ENCODE measurements at places on chromosomes 6 and 20.

DNA sequence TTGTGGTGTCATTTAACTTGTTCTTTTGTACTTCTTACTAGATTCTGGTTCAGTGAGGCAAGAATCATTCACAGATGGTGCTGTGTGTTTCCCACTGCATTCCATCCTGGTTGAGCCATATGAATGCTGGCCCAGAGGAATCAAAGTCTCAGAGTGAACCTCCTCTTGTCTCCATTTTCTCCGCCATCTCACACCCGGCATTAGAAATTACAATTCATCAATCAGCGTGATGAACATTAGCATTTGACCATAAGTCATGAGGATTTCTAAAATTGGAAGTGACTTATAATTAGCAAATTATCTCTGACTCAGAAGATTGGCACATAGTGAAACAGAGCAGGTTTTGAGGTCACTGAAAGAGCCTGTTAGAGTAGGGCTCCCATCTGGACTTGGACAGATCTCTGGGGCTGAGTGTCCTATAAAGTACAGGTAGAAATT lies 25.2 kb downstream of the TNFAIP3 start:
- DNase-seq = no peak

GRCh38 chr6:163605385-163606097 lies 191.0 kb downstream of the QKI start:
- no peak for DNase-seq

GRCh38 chr6:36129941-36130666 lies at the start of gene MAPK13:
MAPK13 (plus strand) TSS chr6:36130513; CDS start chr6:36130583, 70 bp downstream.
- peak; percentile 48 for DNase-seq

GRCh38 chr6:17389274-17389847 lies 4.0 kb upstream of the CAP2 start:
- no peak for DNase-seq

GRCh38 chr20:49851231-49851705 lies 38.6 kb downstream of the SLC9A8 start:
- no peak for DNase-seq

GRCh38 chr6:51959744-51960383 lies 127.5 kb downstream of the PKHD1 start:
- peak; percentile 84 for DNase-seq

DNA sequence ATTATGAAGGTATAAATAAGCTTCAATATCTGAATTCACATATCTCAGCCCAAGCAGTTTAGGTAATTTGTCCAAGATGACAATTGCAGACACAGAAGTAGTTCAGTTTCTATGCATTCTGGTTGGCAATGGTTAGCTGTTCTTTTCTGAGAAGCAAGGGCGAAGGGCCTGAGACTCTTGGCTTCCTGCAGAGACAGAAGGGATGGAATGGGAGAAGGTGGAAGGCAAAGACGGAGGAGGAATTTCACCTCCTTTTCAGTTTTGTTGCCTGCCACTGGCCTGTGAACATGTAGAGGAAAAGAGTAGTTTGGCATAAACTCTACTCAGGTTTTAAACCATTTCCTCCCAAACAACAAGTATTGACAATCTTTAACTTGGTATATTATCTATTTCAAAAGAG lies 180.7 kb upstream of the HS3ST5 start:
- DNase-seq = no peak

GRCh38 chr6:149867876-149868640 lies 3.9 kb upstream of the LRP11 start:
- peak; percentile 18 for DNase-seq

- no peak for DNase-seq
These were observed 208.7 kb downstream of the PRL start for GRCh38 chr6:22087960-22088706.

Measured in neural progenitor cell (in vitro differentiated cells).